ENCODE measurements at places on chromosomes 1 and 21.
A peak's percentile ranks its signal among the peaks of the same experiment; 100 is the strongest.

DNA sequence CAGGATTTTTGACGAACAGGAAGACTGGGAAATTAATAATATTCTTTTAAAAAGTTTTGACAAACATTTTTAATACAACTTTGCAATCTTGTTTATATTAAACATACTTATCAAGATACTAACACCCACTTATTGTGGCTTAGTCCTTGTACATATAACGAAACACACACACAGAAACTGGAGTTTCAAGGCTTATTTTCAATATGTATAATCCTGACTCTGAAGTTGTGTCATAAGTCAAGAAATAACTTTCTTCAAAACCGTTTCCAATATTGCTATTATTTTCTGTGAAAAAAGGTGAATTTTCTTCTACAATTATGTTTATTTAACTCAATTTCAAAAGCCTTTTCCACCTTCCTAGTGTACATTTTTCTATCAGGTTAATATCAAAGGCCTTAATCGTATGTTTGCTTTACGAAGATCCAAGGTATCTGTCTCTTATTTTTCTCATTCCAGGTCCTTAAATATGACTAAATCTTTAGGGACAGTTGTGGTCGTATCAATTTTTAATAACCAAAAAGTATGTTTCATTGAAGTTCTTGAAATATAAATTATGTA, 1.8 kb downstream of the CDKN2C start:
- DNase-seq = peak; percentile 20

DNA sequence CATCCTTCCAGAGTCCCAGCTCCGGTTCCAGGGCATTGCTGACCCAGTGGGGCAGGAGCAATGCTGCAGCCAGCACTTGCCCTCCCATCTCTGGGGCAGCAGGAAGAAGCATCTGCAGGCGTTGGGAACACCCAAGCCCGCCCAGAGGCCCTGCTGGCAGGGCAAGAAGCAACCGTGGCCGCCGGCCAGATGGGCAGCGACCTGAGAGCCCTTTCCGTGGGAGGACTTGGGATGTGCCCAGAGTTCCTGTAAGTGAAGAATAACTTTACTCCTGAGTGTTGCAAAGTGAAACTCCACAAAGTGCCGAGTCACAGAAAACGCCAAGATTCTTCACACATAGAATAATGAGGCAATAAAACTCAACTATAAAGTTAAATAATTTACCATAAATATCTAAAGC, 46.0 kb downstream of the GRIK3 start:
- no peak for DNase-seq

DNA sequence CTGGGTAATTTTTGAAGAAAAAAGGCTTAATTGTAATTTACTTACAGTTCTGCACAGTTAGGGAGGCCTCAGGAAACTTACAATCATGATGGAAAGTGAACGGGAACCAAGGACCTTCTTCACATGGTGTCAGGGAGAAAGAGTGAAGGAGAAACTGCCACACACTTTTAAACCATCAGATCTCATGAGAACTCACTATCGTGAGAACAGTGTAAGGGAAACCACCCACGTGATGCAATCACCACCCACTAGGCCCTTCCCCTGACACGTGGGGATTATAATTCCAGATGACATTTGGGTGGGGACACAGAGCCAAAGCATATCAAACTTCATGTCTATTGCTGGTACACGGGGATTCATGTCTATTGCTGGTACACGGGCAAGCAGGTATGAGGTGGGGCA, 5.3 kb upstream of the SFT2D2 start:
- DNase-seq = no peak

- no peak for DNase-seq
Observed at GRCh38 chr1:234520908-234521817, 42.2 kb upstream of the TARBP1 start.

- peak; percentile 22 for DNase-seq
Observed at GRCh38 chr21:28547766-28548165, 444.9 kb downstream of the LTN1 start.

- no peak for DNase-seq
Observed at GRCh38 chr1:31782421-31783410, 18.6 kb upstream of the ADGRB2 start.

- DNase-seq = no peak
Observed at GRCh38 chr21:40425981-40426380, 421.0 kb downstream of the DSCAM start.

DNA sequence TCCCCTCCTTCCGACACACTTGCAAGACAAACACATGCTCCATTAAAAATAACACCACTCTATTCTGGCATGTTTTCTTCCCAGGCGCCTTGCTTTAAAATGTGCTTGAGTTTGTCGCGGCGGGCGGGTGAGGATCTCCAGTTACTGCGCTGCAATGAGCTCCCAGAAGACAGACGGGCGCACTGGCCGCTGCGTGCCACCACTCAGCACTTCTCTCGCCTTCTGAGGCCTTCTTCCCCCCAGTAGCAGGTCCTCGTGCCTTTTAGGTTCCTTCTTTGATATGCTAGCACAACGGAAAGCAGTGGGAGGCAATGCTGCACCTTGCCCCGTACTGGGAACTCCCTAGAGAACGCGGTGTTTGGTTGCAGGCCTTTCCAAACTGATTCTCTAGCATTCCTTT, 279.5 kb upstream of the NR5A2 start:
- DNase-seq = no peak

- peak; percentile 63 for DNase-seq
Observed at GRCh38 chr1:27403065-27403726, 10.8 kb downstream of the GPR3 start.

DNA sequence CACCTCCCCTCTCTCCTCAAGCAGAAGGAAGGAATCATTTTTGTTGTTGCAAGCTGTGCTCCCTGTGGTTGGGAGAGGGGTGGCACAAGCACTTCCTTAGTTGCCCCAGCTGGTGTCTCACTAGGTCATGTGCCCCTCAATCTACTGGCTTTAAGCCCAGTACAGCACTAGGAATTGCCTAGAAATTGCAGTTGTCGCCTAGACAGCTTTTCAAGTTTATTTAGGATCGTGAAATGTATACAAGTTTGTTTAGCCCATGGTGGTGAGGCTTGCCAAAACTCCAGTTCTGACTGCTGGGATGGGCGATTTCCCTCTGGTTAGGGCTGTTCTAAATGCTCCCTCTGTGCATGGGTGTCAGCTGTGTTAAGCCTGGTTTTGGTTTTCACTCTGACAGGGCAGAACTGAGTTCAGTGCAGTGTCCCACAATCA, 126.8 kb upstream of the ZNF644 start:
- no peak for DNase-seq

GRCh38 chr21:44750675-44751025, 39.3 kb upstream of the TSPEAR start:
- DNase-seq = no peak

- DNase-seq = no peak
Observed at GRCh38 chr1:153556348-153556747, 7.3 kb upstream of the S100A3 start.

- no peak for DNase-seq
Observed at GRCh38 chr1:72432645-72433267, 150.4 kb upstream of the NEGR1 start.

GRCh38 chr1:227756172-227756959, 21.1 kb downstream of the SNAP47 start:
- no peak for DNase-seq

DNA sequence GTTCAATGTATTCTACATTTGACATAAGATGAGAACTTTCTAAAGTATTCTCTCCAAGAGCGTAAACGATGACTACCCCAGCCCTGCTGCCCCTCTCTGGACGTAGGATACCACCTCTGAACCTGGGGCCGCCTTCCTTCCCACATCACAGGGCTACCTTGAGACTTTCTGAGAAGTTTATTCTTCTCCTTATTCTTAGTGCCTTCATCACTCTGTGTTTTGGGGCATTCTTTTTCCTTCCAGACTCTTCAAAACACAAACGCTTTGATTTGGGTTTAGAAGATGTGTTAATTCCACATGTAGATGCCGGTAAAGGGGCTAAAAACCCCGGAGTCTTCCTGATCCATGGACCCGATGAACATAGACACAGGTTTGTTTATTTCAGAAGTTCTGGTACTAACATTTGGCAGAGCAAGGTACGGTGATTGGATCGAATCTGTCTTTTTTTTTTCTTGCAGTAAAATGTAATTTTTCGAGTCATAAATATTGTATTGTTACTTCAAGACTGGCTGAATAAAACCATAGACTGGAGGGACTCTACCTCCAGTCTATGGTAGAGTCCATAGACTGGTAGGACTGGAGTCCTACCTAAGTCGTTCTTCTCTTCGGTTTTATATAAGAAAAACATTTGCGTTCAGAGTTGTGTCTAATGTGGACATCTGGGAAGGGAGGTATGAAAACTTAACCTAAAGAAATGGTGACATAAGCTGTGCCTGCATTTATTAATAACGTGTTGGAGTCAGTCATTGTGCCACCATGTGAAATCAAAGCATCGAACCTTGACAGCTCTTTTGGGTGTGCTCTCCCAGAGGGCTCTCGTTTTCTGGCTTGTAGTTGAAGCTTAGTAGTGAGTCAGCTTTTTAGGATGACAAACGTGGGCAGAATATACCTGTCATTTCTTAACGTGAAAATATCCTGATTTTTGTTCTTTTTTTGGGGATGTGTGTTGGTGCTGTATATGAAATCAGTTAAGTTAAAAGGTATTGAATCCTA, 1.2 kb downstream of the MAN1A2 start:
- no peak for DNase-seq

- no peak for DNase-seq
Observed at GRCh38 chr21:44364151-44365053, 11.0 kb downstream of the TRPM2 start.

- peak; percentile 71 for DNase-seq
Observed at GRCh38 chr1:226656601-226657277, 82.3 kb downstream of the ITPKB start.

GRCh38 chr1:40736085-40736531, 44.6 kb downstream of the NFYC start:
- peak; percentile 76 for DNase-seq

DNA sequence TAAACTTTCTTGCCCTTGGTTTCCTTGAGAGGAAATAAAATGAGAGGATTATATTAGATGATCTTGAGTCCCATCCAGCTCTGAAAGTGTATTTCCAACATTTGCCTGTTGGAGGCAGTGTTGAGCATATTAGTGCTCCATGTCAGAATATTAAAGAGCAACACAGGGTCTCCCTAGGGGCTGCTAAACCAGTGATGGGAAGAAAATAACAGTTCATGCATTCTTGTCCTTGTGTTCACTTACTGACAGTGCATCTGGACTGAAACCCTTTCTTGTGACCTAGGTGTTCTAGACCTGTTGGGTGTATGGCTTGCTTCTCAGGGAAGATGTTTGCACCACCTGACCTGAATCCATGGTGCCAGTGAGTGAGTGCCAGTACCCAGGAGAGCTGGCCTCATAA, 124.7 kb upstream of the KIAA0040 start:
- DNase-seq = no peak

DNA sequence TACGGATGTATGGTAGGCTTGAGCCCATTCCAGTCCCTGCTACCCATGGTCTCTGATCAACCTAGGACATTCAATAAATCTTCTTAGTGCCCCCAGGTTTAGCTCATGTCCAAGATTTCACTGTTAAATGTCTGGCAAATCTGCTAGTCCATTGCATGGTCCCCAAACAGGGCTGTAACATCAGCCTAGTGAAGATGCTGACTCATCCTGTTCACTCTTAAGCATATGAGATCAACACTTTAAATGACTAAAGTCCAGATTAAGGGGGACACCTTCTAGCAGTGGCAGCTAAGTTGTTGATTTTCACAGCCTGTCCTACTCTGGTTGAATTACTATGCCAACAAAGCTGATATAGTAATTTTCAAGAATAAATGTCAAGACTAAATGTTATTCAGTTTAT, 46.5 kb upstream of the NUF2 start:
- DNase-seq = peak; percentile 36

GRCh38 chr1:165884690-165885304, 57.4 kb downstream of the UCK2 start:
- no peak for DNase-seq

DNA sequence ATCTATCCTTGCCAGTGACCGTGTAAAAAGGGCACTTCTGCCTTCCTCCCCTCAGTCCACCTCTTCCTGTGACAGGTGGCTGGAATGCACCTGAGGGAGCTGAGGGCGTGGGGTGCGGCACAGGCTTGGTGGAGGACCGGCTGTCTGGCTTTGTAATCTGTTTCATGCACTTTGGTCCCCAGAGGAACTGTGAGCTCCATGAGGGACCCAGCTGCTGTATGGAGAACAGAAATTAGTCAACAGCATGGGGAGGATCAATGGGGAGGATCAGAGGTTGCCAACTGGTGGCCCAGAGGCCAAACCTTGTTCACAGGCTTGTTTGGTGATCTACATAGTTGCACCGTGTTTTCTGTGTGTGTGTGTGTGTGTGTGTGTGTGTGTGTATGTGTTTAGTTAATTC, 19.0 kb upstream of the LUZP1 start:
- no peak for DNase-seq

DNA sequence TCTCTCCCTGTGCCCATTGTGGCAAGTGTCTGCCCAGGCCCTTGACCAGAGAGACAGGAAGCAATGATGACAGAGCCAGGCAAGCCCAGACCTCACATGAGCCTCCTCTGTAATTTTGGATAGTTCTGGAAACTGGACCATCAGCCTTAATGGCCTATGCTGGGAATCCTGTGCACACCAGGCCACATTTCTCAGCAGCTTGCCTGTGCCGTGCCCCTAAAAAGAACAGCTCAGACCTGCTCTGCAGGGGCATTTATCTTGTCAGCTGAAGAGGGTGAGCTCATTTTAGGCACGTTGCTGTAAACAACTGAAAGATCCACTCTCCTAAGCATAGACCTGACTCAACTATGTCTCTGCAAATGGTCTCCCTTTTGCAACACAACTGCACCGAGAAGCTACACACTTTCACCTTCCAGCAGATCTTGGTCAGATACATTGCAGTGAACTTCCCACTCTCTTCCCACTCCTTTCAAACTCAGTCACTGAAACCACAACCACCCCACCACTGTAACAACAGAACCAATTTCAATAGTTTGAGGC, 53.5 kb upstream of the BACH1 start:
- DNase-seq = no peak

GRCh38 chr1:41641475-41641814, 157.0 kb upstream of the EDN2 start:
- DNase-seq = no peak

DNA sequence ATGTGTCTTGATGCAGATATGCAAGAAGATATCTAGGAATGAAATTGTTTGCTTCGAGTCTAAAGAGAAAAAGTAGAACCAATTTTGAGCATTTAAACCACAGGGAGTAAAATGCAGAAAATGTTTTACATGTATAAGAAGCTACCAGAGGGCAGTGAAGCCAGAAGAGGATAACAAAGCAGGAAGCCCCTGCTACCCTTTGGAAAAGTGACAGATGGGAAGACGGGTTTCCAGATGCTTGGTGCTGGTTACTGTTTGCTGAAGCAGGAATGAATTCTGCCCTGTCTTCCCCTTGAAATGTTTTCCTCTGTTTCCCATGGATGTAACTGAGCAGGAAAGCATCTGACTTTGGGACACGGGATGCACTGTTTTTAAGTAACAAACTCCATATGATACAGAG, 822.2 kb downstream of the MRPL39 start:
- DNase-seq = no peak

GRCh38 chr1:2235300-2235998, 7.3 kb downstream of the SKI start:
- DNase-seq = no peak
